ENCODE measurements at places on chromosomes 16 and 17. TPM values are rescaled to one million over a fixed set of nuclear protein-coding genes. Genes with fewer than 3 reads are reported as not detected.
A peak's percentile ranks its signal among the peaks of the same experiment; 100 is the strongest.

Gene CIAPIN1
- total RNA-seq = 56.9 TPM

Gene EIF5A
- 1,043 TPM for total RNA-seq

Gene GLTPD2
- total RNA-seq = not detected

Gene SHCBP1
- 67.0 TPM for total RNA-seq

Gene RCVRN
- total RNA-seq = not detected

Gene TNFSF13
- total RNA-seq = not detected

Gene PTRH2
- total RNA-seq = 34.3 TPM

Gene CDRT4
- not detected for total RNA-seq

Gene FSCN2
- total RNA-seq = 0.29 TPM

DNA sequence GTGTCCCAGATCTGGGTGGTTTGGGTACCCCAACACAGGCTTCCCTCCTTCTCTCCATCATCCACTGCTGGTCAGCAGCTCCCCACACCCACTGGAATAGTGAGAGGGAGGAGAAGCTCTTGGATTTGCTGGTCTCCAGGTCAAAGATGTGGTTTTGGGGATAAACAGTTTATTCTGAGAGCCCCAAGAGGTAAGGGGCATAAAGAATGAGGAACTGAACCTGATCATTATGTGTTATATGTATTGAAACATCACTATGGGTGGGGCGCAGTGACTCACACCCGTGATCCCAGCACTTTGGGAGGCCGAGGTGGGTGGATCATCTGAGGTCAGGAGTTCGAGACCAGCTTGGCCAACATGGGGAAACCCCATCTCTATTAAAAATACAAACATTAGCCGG, 3.9 kb downstream of the DPEP2 start:
- no peak for DNase-seq

DNA sequence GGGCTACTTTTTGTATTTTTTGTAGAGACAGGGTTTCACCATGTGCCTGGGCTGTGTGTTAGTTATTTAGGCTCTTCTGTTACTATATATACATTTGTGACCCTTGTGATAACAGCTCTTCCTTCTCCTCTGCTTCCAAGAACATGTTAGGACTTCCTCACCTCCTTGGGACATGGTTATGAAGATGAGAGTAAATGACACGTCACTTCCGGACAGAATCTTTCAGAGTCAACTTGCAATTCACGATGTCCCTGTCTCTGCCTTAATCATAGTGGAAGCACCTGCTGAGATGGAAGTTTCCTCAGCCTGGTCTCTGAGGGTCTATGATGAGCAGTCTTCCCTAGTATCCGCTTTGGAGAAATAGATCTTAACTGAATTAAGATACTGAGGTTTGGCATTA, 42.9 kb downstream of the CCDC42 start:
- no peak for DNase-seq

- no peak for DNase-seq
Observed at GRCh38 chr17:70345061-70345460, 175.7 kb downstream of the KCNJ2 start.

- DNase-seq = peak; percentile 26
Observed at GRCh38 chr16:4613636-4614570, 785 bp downstream of the UBALD1 start.

DNA sequence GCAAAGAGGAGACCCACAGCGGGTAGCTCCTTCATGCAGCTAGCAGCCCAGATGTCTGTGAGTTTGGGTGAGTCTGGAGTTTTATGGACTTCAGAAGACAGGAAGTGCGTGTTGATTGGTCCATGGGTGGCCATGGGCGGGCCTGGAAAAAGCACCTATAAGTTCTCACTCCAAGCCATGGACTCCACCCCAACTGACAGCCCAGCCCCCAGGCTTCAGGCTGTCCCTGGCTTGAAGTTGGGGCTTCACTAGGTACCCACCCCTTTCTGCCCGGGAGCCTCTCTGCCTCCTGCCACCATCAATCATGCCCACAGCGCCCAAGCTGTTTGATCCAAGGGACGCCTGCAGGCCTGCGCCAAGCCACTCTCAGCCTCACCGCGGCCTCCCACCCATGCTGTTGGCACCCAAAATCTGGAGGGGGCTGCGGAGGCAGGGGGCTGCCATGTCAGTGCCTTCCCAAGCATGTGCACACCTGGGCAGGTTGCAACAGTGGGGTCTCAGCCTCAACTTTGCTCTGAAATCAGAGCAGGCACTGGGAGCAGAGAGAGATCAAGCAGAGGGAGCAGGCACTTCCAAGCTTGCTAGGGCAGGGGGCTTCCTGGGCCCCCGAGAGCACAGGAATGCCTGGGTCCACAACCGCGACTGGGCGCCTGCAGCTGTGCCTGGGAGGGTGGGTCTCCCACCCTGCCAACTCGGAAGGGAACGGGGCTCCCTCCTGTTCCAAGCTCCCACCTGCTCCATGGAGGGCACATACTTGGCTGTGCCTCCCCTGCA, 1503.7 kb downstream of the CDH11 start:
- no peak for DNase-seq

DNA sequence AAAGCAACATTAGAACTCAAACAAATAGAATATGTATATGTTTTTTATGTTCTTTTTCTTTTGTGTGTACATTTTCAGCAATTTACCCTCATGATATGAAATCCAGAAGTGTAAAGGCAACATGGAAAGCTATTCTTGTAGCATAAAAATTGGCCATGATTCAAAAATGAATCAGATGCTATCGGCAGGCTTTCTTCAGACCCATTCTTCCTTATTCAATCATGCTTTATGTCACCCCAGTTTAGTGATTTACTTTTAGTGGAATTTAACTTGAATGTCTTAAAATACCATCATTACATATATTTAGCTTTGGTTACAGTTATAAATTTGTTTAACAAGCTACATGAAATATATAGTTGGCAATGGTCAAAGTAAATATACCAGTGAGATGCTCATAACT, 21.4 kb upstream of the SMIM36 start:
- no peak for DNase-seq

- no peak for DNase-seq
Observed at GRCh38 chr16:49094471-49094870, 187.2 kb downstream of the CBLN1 start.

DNA sequence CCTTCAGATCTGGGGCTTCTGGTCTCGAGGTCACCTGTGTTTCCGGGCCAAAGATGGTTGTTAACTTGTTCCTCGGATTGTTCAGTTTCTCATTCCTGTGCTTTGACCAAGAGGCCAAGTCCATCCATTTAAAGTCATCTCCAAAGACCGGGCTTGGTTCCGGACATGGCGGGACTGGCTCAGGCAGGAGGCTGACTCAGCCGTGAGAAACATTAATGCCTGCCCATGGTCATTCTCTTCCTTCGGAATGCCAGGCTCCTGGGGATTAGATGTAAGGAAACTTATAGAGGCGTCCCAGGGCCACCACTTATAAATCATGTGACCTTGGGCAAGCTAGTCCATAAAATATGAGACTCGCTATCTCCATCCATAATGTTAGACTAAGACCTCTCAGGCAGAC, 13.6 kb upstream of the NKD1 start:
- no peak for DNase-seq

Measured in LHCN-M2 (cell line).